ENCODE measurements at places on chromosomes 3 and 15.

DNA sequence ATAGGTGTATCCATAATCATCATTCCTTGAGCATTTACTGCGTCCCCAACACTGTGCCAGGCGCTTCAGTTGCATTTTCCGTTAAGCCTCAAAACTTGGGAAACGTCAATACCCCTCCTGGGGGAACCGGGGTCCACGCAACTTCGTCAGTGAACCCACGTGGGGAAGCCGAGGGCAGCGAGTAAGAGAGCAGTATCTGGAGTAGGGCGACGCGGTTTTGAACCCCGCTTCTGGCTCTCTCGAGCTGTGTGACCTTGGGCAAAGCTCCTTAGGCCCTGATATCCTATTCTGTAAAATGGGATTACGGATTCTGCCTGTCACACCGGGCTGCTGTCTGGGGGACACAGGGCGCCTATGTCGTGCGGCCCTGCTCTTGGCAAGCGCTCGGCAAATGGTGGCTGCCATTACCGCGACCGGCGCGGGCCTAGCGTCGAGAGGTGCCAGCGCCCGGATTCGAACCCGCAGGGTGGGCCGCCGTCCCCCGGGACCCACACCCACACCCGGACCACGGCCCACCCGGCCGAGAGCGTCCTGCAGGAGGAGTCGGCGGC, 590 bp downstream of the POLG start:
- DNase-seq = no peak

- no peak for DNase-seq
Measured at GRCh38 chr15:39202641-39203040, 378.2 kb upstream of the THBS1 start.

GRCh38 chr3:186990277-186990676, 60.0 kb downstream of the ST6GAL1 start:
- DNase-seq = no peak

DNA sequence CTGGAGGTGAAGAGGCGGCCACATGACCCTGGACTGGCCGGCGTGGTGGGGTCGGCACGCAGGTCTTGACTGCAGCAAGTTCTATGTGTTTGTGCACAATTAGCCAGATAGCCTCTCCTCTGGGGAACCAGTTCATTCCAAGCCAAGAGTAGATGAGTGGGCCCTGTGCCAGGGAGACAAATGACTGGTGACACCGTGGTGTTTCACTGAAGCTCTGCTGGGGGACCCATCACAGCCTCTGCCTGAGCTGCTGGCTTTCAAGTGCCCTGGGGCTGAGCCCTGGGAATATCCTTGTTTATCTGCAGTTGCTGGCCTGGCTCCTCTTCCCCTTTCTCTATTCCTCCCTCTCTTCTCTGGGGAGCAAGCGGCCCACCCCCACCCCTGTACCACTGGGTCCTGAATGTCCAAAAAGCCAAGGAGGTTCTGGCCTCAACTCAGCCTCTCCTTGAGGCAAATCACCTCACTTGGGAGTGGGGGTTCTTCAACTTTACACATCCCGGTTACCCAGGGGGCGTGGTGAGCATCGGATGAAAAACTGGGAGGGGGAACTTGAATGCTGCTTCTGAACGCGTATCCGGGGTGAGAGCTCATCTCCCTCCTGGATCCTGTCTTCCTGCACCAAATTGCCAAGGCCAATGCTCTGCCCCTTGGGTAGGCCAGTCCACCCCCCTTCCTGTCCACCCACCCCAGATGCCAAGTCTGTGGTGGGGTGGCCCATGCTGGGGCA, 199.6 kb upstream of the LYSMD4 start:
- no peak for DNase-seq

DNA sequence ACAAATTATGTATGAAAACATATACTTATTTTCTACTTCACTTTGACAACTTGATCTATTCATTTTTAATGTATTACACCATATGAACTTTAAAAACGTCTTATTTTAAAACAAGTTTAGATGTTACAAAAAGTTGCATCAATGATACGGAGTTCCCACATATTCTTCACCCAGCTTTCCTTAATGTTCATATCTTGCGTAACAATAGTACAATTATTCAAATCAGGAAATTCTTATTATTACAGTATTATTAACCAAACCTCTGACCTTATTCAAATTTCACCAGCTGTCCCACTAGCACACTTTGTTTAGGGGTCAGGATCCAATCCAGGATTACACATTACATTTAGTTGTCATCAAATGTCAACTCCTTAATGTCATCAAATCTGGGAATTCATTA, 12.9 kb upstream of the XRN1 start:
- no peak for DNase-seq

- no peak for DNase-seq
Measured at GRCh38 chr3:75129101-75129500, 514.6 kb upstream of the CNTN3 start.

GRCh38 chr3:52532838-52533622, 627 bp downstream of the NT5DC2 start:
- DNase-seq = peak; percentile 46

GRCh38 chr3:190122198-190122771, 1.6 kb upstream of the P3H2 start:
- DNase-seq = no peak
